ENCODE measurements at places on chromosomes 7 and 10.

DNA sequence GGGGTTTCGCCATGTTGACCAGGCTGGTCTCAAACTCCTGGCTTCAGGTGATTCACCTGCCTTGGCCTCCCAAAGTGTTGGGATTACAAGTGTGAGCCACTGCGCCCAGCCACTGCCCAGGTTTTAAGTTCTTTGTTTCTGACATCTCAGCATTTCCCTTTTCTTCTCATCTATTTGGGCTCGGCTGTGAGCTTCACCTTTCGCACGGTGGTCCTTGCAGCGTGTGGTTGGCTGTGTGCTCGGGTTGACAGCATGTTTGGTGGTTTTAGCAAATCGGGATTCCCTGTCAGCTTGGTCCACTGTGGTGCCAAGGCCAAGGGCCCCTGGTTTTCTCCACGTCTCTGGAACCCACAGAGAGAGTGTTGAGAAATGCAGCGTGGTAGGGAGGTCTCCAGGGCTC, 138.8 kb downstream of the DNAJB6 start:
- peak; percentile 35 for DNase-seq

DNA sequence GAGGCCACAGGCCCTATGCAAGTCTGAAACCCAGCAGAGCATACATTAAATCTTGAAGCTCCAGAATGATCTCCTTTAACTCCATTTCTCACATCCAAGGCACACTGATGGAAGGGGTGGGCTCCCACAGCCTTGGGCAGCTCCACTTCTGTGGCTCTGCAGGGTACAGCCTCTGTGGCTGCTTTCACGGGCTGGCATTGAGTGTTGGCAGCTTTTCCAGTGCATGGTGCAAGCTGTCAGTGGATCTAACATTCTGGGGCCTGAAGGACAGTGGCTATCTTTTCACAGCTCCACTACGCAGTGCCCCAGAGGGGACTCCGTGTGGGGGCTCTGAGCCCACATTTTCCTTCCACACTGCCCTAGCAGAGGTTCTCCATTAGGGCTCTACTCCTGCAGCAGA, 265.7 kb upstream of the MAGI2 start:
- DNase-seq: no peak

DNA sequence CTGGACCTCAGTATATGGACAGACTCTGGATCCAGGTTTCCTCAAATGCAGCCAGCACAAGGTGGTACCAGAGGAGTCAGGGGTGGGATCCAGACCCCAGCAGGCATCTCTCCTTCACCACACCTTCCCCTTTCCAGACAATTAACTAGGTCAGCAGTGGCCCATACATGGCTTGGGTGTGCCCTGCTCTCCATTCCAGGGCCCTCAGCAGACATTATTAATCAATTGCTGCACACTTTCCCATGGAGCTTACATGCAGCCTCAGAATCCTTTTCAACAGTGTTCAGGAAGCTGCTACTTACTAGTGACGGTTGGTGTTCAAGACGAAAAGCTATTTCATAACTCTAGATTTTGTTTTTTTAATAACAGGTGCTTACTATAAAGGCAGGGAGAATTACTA, 6.0 kb downstream of the COL13A1 start:
- DNase-seq: no peak

- DNase-seq: no peak
Measured at GRCh38 chr10:85420501-85421191, 945.9 kb downstream of the GRID1 start.

DNA sequence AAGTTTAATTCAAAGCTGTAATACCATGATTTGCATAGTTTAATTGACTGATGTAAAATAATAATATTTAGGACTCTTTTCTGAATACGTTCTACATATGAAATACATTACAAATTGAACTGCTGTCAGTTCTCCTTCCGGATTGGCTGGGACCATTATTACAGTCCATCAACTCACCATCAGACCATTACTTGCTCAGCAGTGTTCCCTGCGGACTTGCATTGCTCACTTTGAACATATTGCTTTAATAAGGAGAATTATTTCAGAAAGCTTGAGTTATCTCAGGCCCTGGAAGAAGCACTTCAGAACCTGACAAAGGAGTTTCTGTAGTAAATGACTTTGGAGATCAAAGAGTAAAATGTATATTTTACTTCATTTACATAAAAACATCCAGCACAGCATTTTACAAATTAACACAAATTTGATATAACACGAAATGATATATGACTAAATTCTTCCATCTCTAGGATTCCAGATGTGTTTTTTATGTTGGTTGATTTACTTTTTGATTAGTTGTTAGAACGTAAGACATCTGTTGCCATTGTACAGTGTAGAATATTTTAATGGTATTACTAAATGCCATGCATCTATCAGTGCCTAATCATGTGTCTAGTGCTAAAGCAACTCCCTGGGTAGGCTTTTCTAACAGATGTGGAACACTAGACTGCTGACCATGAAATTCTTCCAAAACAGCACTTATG, 418.5 kb upstream of the SEMA3A start:
- DNase-seq: no peak

DNA sequence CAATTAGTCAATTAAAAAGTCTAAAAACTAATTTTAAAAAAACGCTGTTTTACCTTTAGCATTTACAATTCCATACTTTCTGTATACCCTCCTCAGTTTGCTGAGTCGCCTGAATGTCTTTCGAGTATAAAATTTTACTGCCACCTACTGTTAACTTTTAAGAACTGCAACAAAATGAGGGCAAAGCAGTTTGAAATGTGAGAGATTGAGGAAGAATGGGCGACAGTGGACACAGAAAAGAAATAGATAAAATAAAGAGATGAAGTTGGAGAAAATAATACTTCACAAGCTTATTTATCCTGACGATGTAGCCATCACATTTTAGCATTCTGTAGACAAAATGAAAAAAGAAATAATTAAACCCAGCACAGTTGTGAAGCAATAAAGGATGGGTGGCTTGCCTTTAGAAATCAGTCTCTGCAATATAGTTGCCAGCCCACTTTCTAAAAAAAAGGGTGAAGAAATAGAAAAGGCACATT, 110.8 kb upstream of the PTN start:
- no peak for DNase-seq

DNA sequence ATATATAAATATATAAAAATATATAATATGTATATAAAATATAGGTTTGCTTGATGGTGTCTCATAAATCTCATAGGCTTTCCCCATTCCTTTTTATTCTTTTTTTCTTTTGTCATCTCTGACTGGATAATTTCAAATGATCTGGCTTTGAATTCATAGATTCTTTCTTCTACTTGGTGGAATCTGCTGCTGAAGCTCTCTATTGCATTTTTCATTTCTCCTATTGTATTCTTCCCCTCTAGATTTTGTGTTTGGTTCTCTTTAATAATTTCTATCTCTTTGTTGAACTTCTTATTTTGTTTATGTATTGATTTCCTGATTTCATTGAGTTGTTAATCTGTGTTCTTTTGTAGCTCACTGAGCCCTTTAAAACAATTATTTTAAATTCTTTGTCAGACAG, 629.4 kb downstream of the GALNT17 start:
- no peak for DNase-seq

DNA sequence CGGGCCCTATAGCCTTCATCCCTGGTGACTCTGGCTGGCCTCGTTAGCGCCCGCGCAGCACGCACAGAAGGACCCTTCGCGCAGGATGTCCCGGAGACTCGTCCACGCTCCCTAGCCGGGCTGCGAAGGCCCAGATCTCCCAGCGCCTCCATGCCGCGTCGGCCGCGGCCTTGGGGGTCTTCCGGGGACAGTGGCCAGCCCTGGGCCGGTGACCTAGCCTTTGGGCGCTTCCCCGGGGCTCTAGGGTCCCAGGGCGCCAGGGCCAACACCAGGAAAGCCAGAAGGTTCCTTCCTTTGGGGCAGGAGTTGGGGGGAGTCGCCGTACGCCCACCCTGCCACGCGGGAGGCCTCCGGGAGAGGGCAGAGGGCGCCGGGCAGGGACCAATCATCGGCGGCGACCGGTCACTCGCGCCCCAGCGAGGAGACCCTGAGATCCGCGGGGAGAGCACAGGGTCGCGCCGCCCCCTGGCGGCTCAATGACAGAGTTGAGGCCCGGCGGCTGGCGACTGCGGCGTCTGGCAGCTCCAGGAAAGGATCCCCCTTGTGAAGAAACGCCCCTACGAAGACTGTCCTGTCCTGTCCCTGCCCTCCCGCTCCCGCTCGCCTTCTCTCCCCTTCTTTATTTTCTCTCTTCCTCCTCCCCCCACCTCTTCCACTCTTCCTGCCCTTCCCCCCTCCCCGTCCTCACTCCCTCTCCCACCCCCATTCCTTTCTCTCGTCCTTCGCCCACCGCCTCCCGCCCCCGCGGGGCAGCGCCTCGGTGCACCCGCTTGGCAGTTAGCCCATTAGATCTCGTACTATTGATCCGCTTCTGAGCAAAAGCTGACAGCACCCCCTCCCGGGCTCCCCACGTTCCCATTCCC, 62.3 kb upstream of the LBX1 start:
- peak; percentile 84 for DNase-seq

DNA sequence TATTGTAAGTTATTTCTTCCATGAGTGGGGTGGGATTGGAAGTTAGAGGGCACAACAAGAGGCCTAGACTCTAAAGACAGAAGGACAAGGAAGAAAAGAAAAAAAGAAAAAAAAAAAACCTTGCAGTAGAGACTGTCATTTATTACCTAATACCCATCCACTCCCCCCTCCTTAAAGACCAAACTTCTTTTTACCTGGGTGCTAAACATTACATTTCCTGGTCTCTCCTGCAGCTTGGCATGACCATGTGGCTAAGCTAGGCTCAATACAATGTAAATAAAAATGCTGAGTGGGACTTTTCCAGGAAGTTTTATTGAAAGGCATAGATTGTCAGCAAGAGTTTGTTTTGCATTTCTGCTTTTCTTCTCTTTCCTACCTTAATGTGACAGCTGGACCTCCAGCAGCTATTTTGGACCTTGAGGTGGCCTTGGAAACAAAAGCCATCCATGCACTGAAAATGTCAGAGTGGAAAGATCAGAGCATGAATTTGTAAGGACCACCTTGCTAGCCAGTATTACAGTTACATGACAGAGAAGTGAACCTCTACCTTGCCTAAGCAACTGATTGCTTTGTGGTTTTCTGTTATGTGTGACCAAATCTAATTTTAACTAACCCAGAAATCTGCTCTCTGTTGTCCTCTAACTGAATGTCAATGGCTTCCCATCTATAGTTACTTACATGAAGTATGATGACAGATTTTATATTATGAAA, 81.3 kb upstream of the SFMBT2 start:
- DNase-seq: no peak

- no peak for DNase-seq
Measured at GRCh38 chr7:90816511-90817142, 220.5 kb downstream of the CDK14 start.

- no peak for DNase-seq
Measured at GRCh38 chr7:158492367-158492764, 95.3 kb downstream of the PTPRN2 start.

DNA sequence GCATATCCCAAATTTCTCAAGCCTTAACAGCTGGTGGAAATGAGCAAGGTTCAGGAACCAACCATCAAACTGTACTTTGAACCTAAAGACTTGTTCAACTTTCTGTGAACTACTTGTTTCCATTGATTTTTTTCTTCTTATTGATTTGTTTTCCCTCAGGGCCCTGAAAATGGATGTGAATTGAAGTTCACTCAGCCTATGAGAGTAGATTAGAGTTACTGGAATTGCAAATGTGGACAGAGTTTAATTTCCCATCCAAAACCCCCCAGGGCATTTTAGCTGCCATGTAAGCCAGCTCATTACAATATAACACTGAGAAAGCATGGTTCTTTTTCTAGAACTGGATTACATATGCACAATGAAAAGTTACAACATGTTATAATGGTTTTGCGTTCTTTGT, 1105.7 kb downstream of the REEP3 start:
- DNase-seq: no peak

DNA sequence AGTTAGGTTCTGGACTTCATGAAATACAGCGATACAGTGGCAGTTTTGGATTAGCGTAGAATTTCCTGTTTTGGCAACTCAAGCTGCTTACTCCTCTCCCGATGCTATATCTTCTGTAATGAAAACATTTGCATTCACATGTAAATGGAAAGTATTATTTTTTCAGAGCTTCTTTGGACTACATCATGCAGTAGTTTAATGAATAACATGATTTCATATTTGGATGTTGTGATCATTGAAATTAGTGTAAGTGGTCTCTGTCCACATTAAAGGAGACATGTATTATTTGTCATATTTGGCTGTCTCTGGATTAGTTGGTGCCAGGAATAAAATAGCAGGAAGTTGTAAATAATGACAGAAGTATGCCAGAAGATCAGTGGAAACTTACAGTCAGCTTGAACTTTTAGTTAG, 331.6 kb downstream of the GFRA1 start:
- DNase-seq: no peak

- DNase-seq: no peak
Measured at GRCh38 chr7:50729962-50730361, 52.7 kb downstream of the GRB10 start.

DNA sequence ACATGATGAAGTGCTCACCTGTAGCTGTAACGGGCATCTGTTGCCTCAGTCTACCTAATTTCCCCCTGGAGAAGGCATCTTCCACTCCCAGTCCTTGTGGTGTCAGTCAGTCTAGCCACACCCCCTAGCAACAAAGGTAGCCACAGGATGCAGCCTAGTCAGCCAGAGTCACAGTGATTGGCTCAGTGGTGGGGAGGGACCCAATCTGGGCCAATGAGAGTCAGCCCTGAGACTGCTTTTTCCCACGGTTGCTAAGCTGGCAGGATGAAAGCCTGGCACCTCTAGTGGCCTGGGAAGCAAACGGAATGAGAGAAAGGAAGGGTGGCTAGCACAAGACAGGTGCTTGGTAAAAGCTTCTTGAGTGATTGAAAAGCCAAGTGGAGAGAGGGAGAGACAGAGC, 118.6 kb downstream of the SH3PXD2A start:
- no peak for DNase-seq

GRCh38 chr7:117250245-117250644, 72.6 kb downstream of the WNT2 start:
- no peak for DNase-seq

DNA sequence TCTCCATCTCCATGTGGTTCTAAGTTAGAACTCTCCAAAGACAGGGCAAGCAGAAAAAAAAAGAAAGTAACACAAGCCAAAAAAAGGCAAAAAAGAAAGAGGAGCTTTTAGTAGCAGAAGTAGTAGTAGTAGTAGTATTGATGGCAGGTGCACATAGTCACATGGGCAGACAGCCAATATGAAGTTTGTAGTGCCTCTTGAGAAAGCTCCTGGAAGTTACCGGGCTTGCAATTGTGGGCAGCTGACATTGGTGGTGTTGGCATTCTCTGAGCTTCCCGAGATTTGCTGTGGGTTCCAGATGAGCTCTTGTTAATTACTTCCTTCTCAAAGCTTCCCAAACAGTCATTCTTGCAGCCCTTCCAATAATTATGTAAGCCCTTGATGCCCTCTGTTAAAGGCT, 1128.5 kb downstream of the TYW1 start:
- no peak for DNase-seq
